ENCODE measurements at places on chromosomes 3 and 15.

DNA sequence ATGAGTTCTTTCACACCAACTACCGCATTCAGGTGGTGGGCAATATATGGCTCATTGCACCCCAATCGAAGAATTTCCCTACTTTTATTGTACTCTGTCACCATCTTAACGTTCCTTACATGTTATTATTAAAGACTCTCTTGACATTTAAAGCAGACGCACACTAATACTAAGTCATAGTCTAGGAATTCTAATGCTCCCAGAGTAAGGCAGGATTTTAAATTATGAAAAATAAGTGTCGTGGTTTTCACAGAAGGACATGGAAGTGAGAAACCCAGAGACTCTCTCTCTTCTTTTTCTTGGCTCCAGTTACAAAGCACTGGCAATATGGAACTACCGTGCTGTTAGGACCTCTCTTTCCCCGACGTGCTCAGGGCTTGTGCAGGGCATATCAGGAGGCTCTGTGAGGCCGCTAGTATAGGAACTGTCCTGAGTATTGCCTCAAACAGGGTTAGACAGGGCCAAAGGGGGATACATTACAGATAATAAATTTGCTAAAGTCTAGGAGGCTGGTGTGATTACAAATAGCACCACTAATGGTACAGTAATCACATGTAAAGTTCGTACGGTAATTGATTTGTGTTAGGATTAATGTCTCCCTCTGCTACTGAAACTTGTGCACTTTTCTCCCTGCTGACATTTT, 590.8 kb downstream of the FOXP1 start:
- DNase-seq, result no peak

DNA sequence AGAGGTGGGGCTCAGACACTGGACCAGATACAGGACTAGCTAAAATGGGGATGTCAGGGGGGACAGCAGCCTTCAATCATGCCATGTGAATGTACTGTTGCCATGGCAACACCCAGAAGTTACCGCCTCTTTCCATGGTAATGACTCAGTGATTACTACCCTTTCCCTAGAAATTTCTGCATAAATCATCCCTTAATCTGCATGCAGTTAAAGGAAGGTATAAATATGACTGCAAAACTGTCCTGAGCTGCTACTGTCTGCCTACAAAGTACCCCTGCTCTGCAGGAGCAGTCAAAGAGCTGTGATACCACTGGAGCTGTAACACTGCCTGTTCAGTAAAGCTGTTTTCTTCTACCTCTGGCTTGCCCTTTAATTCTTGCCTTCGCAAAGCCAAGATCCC, 168.2 kb downstream of the PEAK1 start:
- DNase-seq, result no peak

DNA sequence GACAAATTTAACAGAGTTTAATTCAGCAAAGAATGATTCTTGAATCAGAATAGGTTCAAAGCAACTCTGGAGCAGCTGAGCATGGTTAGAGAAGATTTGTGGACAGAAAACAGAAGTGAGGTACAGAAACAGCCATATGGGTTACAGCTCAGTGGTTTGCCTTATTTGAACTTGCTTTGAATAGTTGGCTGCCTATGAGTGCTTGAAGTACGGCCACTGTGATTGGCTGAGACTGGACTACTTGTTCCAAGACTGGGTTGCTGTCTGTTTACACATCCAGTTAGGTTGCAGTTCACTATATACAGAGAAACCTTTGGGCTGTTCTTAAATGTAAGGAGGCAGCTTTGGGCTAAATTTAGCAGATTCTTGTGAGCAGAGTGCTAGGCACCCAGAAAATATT, 79.4 kb upstream of the CADPS start:
- no peak for DNase-seq

- DNase-seq, result no peak
Observed at GRCh38 chr15:59138243-59138642, 33.3 kb downstream of the CCNB2 start.

GRCh38 chr15:87942316-87942715, 314.2 kb downstream of the NTRK3 start:
- DNase-seq, result no peak

- no peak for DNase-seq
Observed at GRCh38 chr15:36024031-36024688, 478.2 kb upstream of the DPH6 start.

GRCh38 chr3:152656972-152657355, 178.0 kb upstream of the P2RY1 start:
- no peak for DNase-seq

DNA sequence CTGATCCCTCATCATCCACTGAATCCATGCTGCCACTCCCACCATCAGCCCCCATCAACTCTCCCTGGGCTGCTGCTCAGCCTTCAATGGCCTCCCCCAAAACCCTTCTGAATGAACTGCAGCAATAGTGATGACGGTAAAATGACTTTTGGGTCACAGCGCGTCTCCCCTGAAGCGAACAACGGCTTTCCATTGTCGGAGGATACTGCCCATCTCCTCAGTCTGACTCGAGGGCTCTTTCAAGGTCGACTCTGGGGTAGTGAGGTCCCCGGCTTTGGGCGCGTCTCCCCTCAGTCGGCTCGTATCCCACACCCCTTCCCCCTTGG, 57.2 kb upstream of the ZBTB38 start:
- no peak for DNase-seq

DNA sequence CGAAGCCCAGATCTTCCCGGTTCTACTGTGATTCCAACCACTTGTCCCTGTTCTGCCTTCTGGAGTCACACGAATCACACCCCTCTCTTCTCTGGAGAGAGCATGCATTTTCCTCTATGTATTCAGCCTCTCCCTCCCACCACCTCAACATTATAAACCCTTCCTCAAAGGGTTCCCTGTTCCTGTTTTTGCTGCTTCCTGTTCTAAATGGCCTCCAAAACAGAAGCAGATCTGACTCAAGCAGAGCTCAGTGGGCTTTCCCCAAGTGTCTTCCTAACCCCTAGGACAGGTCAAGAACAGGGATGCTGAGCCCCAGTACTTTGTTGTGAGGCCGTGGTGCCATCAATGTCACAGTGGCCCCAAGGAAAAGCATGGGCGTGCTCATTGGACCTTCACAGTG, 75.7 kb upstream of the ARNT2 start:
- DNase-seq, result no peak

DNA sequence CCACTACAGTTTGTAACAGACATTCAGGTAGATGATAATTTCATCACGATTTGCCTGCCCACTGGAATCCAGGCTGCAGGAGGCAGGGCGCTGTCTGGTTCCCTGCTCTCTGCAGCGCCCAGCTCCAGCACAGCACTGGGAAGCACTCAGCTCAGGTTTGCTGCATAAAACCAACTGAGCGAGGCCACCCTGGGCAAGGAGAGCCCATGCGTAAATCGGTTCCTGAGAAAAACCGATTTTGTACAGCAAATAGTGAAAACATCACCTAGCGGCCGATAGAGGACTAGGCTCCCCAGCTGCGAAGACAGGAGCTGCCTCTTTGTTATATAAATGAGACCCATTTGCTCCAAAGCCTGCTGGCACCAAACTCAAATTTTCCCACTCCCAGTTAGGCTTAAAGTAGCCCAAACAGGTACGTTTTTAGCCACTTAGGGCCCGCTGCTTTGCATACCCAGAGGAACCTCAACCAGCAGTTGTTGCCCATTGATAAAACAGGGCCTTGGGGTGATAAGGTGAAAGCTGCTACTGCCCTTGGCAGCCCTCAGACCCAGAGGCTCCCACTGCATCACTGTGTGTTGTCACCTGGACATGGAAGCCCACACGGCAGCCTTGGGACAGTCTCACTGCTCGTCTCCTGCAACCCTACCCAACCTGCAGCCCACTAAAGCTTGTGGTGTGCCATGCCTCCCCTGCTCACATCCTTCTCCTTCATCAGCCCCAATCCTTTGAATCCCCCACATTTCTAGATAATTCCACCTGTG, 47.5 kb downstream of the ALDH1L1 start:
- no peak for DNase-seq

DNA sequence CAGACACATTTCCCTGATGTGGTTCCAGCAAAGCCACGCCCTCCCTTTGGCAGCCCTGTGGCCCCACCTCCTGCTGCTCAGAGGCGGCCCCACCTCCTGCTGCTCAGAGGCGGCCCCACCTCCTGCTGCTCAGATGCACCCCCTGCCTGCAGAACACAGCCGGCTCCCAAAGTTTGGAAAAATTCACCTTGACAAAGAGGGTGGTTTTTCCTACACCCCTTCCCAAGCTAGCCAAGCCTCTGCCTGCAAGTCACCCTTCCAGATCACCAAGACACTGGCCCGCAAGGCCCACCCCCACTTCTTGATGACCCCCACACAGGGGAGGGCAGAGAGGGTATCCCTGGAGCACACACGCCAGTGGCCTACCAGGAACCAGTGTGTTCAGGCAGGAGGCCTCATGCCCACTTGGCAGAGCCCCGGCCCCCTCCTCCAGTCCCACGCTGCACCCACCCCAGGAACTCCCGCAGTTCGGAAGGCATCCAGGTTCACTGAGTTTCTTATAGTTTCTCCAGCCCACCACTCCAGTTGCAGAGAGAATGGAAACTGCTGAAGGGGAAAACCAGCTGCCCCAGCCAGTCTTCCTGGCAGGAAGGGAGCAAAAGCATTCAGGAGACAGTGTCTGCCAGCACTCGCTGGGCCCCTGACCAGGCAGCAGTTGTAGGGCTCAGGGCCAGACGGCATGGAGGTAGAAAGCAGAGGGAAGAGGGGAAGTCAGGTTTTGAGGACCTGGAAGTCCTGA, 2.3 kb upstream of the HAPLN3 start:
- no peak for DNase-seq

DNA sequence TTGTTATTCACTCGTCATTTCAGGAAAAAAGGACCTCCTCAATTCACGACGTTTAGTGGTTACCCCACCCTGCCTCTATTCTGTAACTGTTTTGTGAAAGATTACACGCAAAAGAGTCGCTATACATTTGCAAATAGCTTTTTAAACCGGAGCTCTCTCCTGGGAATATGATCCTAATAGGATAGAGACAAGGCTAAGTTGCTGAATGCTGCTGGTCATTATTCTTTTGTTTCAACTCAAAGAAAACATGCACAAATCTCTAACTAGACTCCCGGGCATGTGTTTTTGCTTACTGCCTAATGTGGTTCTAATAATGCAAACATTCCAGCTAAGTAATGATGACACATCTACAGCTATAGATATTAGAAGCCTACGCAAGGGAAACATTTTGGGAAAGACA, 214.6 kb upstream of the MDFIC2 start:
- DNase-seq, result no peak

GRCh38 chr3:50604110-50604621, 7.4 kb downstream of the CISH start:
- no peak for DNase-seq

DNA sequence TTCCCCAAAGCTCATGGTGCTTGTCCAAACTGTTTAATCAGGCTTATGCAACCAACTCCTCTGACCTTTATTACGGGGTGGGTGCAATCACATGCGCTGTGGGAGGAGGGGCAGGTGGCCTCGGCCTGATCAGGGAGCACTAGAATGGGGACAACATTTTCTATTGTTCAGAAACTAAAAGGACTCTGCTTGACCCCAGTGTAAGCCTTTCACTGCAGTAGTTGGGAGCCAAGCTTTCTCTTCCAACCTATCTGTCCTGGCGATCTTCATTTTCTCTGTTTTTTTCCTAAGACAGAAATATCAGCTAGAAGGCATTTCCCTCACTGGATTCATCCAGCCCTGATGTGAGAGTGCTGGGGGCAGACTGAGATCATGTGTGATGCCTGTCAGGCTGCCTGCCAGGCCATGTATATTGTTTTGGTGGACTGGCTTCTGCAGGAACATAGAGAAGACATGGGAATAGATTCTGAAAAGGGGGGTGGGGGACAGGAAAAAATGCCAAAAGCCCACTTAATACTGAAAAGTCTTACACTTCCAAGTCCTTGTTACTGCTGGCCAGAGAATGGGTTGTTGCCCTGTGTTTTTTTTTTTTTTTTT, 627.0 kb upstream of the TBL1XR1 start:
- DNase-seq, result no peak

DNA sequence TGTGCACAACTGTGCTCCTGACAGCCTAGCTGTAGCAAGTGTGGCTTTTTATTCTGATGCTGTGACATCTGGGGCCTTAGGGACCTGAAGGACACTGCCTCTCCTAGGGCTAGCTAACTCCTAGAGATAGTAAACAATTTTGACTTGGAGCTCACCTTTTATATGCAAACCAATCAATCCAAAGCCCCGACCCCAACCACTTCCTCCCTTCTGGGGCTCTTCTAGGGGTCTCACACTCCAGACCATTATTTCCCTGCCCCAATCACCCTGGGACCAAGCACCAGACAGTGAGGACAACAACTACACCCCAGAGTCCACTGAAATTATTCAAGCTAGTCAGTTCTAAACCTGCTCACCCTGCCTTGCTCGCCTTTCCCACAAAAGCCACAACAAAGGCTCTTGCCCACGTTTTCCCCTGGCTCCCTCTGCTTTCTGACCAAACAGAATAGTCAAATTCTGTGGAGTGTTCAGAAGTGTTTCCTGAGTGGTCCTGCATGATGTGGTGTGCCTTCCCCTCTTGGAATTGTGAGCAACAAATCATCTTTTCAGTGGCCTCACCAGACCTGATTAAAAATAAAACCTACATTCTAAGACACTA, 84.2 kb upstream of the WNT5A start:
- no peak for DNase-seq

DNA sequence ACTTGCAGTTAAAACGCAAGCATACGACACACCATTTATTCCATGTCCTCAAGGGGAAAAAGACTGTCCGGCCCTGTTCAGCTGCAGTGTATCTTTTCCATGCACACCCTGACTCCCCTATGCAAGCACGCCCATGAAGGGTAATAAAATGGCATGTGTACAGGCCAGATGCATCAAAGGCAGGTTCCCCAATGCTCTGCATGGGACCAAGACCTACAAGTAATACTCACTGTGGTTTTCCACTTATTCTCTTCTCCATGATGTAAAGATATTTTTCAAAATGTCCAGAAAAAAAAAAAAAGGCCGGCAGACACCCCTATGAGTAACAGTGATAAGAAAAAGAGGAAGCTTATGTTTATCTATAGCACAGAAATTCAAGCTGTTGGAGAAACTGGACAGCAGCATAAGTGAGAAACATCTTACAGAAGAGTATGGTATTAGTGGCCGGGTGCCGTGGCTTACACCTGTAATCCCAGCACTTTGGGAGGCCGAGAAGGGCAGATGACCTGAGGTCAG, 70.8 kb downstream of the MCF2L2 start:
- no peak for DNase-seq

DNA sequence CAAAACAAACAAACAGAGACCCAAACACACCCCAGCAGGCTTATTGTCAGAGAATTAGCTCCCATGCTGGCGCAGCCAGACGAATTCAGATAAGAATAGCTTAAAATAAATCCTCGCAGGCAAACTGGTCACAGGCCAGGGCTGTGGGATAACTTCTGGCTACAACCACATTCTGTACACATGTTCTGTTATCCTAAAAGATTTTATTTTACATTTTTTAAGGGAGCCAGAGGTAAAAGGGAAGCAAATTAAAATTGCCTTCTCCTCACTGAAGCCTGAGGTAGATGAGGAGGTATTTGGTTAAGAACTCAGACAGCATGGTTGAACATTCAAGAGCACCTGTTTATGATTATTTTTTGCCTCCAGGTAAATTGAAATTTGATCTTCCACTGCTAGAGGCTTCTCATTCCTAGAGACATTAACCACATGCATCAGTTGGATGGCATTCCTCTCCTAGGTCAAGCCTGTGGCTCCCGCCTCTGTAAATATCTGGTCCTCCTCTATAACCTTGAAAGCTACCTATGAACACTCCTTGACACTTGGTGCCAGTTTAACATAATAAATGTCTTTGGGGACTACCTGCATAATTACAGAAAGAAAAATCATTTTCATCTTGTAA, 190.3 kb downstream of the SATB1 start:
- DNase-seq, result no peak

GRCh38 chr15:60165111-60165510, 161.0 kb downstream of the FOXB1 start:
- DNase-seq, result no peak

Data from SIG-M5 (cell line).